AG04450 (cell line): ENCODE measurements at places on chromosomes 3 and 15. TPM values are rescaled to one million over a fixed set of nuclear protein-coding genes. Genes with fewer than 3 reads are reported as not detected.

Gene RARRES1
- 39.0 and 50.4 TPM in 2 replicates for polyA plus RNA-seq

Gene GPR149
- polyA plus RNA-seq: not detected in 2 replicates

Gene AADAC
- polyA plus RNA-seq: not detected in 2 replicates

Gene CLSTN2
- 0.02 and 0.04 TPM in 2 replicates for polyA plus RNA-seq

Gene ROPN1
- polyA plus RNA-seq: 0.25 and 0.29 TPM in 2 replicates

Gene GMNC
- 0.02 TPM in 2 replicates for polyA plus RNA-seq

Gene MAP1A
- polyA plus RNA-seq: 48.5 and 52.9 TPM in 2 replicates

Gene PDZRN3
- 14.7 and 22.7 TPM in 2 replicates for polyA plus RNA-seq

Gene CHP1
- 76.5 and 90.1 TPM in 2 replicates for polyA plus RNA-seq

Gene ITIH3
- polyA plus RNA-seq: 0.72 and 0.86 TPM in 2 replicates

Gene RASGRF1
- 0.22 and 0.25 TPM in 2 replicates for polyA plus RNA-seq

Gene TMCO5A
- polyA plus RNA-seq: not detected in 2 replicates

Gene EPHB1
- polyA plus RNA-seq: 0.07 and 0.11 TPM in 2 replicates

Gene ALAS1
- polyA plus RNA-seq: 61.4 and 61.7 TPM in 2 replicates

Gene CPOX
- 15.7 and 19.6 TPM in 2 replicates for polyA plus RNA-seq

Gene LYSMD2
- polyA plus RNA-seq: 6.5 and 10.2 TPM in 2 replicates

Gene ECE2
- not detected in 2 replicates for polyA plus RNA-seq

Gene CD200R1
- polyA plus RNA-seq: not detected in 2 replicates

Gene MRAS
- 58.3 and 59.1 TPM in 2 replicates for polyA plus RNA-seq

Gene ITIH1
- not detected in 2 replicates for polyA plus RNA-seq

Gene PLA1A
- not detected in 2 replicates for polyA plus RNA-seq

Gene CELSR3
- polyA plus RNA-seq: 0.55 and 0.73 TPM in 2 replicates

Gene ANKRD28
- polyA plus RNA-seq: 114 and 134 TPM in 2 replicates

Gene INKA1
- polyA plus RNA-seq: 1.9 and 2.8 TPM in 2 replicates

Gene SLC22A13
- polyA plus RNA-seq: 0.15 and 0.19 TPM in 2 replicates

Gene CRABP1
- polyA plus RNA-seq: not detected in 2 replicates

Gene CPNE9
- polyA plus RNA-seq: not detected in 2 replicates

Gene ROBO1
- 61.6 and 66.0 TPM in 2 replicates for polyA plus RNA-seq

Gene IL12A
- polyA plus RNA-seq: 2.3 and 3.6 TPM in 2 replicates

Gene CILP
- polyA plus RNA-seq: 0.52 and 0.61 TPM in 2 replicates

Gene SHC4
- polyA plus RNA-seq: 5.1 TPM in 2 replicates

Gene TM6SF1
- polyA plus RNA-seq: 11.5 and 15.1 TPM in 2 replicates

Gene SPESP1
- 5.7 and 9.1 TPM in 2 replicates for polyA plus RNA-seq

Gene GPR156
- polyA plus RNA-seq: 0.22 and 0.31 TPM in 2 replicates

Gene C2CD4A
- polyA plus RNA-seq: not detected in 2 replicates
